ENCODE measurements at places on chromosomes 5 and 9.

DNA sequence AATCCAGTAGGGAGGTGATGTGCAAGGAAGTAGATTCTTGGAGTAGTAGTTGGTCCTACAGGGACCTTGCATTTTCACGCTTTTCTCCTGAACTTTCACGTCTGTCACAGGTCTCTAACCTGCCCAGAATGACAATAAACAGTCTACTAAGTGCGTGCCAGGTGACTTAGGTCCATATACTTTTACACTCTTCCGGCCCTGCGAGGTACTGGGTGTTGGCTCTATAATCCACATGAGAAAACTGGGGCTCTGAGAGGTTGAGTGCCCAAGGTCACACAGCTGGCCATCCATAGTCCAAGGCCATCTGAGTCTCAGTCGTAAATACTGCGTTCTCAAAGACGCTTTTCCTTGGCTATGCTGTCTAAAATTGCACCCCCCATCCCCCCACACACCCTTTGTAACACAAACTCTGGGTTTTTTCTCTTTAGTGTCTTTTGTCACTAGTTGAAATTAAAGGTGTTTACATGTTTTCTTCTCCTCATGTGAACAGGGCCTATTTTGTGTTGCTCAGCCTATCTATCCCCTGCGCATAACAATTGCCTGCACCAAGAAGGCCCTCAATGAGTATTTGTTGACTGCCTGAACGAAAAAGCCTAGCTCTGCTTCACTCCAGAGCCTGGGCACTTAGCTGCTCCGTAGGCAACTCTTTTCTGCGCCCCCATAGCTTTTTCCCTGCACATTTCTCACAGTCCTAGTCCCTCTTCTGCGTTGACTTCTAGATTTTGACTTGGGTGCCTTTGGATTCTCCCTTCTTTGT is 943 bp downstream of the SFXN1 start:
- no peak for DNase-seq

GRCh38 chr9:86948074-86948929 is 996 bp upstream of the GAS1 start:
- peak; percentile 28 for DNase-seq

DNA sequence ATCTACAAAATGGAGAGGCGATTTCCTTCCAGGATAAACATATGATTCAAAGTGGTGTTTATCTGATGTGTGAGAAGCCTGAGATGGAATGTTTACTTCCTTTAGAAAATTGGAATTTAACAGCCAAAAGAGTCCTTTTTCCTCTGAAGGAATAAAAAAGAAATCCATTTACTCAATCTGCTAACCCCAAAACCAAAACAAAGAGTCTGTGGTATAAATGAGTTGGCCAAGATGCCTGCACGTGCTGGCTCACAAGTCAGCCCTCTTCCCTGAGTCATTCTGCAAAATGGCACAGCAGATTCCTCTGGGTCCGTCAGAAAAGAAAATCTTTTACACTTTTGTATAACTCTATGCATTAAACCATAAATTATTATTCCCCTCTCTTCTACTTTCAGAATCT is 60.8 kb downstream of the EBF1 start:
- DNase-seq = no peak

DNA sequence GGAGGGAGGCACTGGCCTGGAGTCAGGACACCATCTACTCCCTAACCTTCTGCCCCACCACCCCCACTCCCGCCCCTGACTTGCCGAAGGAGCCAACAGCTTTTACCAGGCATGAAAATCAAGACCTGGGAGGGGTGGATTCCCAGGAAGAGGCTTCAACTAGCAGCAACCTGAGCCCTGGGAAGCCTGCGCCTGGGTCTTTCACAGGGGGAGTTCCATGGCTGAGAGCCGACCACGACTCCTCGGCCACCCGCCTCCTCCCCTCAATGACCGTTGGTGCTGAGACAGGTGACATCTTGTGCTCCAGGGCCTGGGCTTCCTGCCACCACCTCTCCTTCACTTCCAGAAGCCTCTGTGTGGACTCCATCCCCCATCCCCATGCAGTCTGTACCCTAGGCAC is 37.1 kb downstream of the BARX1 start:
- no peak for DNase-seq

DNA sequence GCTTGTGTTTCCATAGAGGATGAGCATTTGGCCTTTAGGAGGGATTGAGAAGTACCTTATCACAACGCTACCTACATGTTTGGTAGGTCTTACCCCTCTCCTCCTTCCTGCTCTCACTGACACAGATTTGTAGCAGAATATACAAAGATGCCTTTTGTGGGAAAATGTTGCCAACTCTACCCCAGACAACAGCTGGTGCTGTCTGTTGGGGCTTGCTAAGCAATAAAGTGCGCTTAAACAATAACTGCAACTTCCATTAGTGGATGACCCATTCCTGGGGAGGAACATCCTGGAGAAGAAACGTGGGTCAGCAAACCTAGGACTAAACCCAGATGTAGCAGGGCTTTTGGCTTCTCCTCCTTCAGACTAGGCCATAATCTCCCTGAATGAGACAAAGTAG is 174.3 kb downstream of the EFNA5 start:
- no peak for DNase-seq

GRCh38 chr5:98700730-98701129 is 72.7 kb upstream of the RGMB start:
- DNase-seq = no peak

DNA sequence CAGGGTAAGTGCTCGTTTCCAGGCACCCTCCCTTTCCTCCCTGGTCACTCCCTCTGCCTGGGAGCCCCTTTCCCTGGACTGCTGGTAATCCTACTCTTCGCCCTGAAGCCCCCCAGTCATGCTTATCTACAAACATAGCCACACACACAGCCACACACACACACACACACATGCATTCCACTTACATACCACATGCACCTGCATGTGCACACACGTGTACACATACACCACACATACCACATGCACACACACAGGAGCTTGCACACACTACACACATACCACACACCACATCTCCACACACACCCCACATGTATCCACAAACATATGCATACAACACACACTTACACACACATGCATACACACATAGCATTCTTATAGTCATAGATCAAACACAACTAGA is 358.5 kb downstream of the GADD45G start:
- no peak for DNase-seq

DNA sequence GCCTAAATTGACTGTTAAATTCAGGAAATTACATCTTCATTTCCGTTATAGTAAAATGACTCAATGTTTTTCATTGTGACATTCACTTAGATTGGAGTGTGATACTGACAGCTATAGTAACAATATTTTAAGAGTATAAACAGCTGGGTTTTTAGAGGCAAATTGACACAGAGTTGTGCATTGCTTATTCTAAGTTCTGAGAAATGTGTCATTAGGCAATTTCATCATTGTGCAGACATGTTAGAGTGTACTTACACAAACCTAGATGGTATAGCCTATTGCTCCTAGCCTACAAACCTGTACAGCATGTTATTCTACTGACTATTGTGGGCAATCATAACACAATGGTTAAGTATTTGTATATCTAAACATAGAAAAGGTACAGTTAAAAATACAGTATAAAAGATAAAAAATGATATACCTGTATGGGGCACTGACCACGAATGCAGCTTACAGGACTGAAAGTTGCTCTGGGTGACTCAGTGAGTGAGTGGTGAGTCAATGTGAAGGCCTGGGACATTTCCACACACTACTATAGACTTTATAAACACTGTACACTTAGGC is 132.7 kb downstream of the PDE4D start:
- peak; percentile 73 for DNase-seq

- no peak for DNase-seq
Measured at GRCh38 chr5:56262279-56262678, 29.1 kb upstream of the ANKRD55 start.

- no peak for DNase-seq
Measured at GRCh38 chr5:9500625-9501024, 45.2 kb downstream of the SEMA5A start.

GRCh38 chr9:84266087-84266561 is 74.4 kb downstream of the SLC28A3 start:
- DNase-seq = no peak
